ENCODE measurements at places on chromosomes 1 and 21. TPM values are rescaled to one million over a fixed set of nuclear protein-coding genes. Genes with fewer than 3 reads are reported as not detected.
A peak's percentile ranks its signal among the peaks of the same experiment; 100 is the strongest.

A3GALT2 gene
- total RNA-seq = not detected

FAM167B gene
- total RNA-seq = 1.9 TPM

TESK2 gene
- 8.8 TPM for total RNA-seq

COL16A1 gene
- total RNA-seq = 0.49 TPM

CTPS1 gene
- total RNA-seq = 47.9 TPM

GPR137B gene
- 7.1 TPM for total RNA-seq

DNA sequence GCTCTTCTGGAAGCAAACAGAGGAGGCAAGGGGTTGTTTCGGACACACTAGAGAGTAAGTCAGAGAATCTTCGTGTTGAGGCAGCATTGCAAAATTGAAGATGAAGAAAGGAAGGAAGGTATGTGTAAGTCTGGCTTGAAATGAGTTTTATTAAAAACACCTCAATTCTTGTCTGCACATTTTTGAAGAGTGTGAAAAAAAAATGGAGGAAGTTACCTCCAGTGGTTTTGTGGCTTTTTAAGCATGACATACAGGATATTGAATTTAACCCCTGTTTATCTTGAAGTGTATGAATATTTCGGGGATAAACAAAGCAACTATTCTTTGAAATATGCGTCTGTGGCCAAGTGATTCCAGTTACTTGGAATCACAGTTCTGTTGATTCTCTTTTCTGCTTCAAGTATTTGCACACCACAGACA, 203.2 kb upstream of the SGIP1 start:
- peak overlapping the region; percentile 97 for H3K27ac ChIP-seq
- H3K36me3 ChIP-seq = peaks cover 15% of the 10 kb centered on the region
- H3K27me3 ChIP-seq = no peaks in the 10 kb centered on the region

GRCh38 chr1:115073298-115074087, 15.8 kb downstream of the TSPAN2 start:
- H3K4me1 ChIP-seq = peaks cover 51% of the 10 kb centered on the region
- peak overlapping the region; percentile 34 for H3K27ac ChIP-seq
- H3K27me3 ChIP-seq = peaks cover 9% of the 10 kb centered on the region
- H3K36me3 ChIP-seq = no peaks in the 10 kb centered on the region
- peak overlapping the region; percentile 12 for H3K4me3 ChIP-seq
- DNase-seq = peak; percentile 45

DNA sequence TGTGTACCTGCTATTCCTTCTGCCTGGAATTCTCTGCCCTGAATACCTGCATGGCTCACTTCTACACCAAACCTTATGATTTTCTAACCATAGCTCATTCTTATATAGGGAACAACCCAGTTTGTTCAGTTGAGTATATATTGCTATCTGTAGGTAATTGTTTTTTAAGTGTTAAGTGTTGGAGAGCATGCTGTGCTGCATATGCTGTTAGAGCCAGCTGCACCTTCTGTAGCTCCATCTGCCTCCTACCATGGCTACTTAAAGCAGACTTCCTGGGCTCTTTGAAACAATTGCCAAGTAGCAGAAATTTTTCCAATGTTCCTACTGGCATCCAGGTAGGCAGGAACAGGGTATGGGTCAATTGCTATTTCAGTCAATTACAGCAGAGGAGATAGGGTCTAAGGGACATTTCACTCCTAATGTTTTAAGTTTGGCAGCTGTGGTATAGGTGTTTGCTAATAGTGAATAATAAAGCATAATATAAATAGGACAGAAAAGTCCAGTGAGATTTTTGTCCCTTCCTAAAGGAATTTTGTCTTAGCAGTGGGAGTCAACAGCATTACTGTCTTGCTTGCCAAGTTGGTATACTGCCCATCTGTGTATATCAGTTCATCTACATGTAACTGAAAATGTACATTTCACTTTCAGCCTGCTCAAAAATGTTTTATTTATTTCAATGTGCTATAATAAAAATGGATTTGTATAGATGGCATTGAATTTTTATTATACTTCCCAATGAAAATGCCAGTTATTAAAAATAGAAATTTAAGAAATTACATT, 34.0 kb upstream of the C1orf115 start:
- no peaks in the 10 kb centered on the region for H3K36me3 ChIP-seq
- H3K27me3 ChIP-seq = peaks cover 6% of the 10 kb centered on the region
- no peak for DNase-seq
- H3K4me3 ChIP-seq = no peak overlapping the region

GRCh38 chr21:21734088-21734487, 735.9 kb downstream of the NCAM2 start:
- no peaks in the 10 kb centered on the region for H3K27me3 ChIP-seq
- no peak for DNase-seq

DNA sequence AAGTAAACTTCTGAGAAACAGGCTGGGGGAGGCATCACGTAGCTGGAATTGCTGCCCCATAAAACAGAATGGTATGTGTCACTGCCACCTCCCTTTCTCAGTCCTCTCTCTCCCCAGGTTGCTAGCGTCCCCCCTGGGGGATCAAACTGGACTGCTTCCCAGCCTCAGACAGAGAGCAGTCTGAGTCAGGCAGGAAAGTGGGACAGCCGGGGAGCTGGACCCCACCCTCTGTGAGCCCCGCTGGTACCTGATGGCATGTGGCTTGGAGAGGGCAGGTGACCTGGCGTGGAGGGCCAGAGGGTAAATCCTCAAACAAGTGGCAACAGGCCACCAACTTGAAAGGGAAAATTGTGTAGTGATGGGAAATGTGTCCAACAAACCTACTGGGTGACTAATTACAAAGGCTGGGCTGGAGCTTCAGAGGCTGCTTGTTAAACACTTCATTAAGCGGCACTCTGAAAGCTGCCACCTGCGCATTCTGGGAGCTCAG, 1.0 kb upstream of the SFN start:
- H3K36me3 ChIP-seq = no peaks in the 10 kb centered on the region
- no peak for DNase-seq
- peak overlapping the region; percentile 13 for H3K4me3 ChIP-seq
- H3K27ac ChIP-seq = no peak overlapping the region
- H3K4me1 ChIP-seq = peaks cover 25% of the 10 kb centered on the region
- H3K27me3 ChIP-seq = no peaks in the 10 kb centered on the region

DNA sequence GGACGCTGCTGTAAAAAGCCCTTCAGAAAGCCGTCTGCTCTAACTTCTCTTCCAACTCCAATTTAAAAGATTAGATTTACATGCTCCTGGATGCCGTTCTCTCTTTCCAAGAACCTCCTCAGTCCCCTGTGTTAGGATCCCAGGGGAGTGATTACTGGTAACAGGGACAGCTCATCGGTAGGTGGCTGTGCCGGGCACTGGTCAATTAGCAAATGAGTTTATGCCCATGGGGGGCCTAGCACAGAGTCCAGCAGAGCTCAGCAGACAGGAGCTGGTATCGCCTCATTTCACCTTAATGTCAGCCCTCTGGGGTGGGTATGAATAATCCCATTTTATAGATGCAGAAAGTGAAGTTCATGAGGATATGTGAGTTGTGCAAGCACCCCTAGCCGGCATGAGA, 191.9 kb downstream of the GRIK3 start:
- H3K36me3 ChIP-seq = no peaks in the 10 kb centered on the region
- peaks cover 2% of the 10 kb centered on the region for H3K27me3 ChIP-seq
- no peaks in the 10 kb centered on the region for H3K4me1 ChIP-seq
- no peak for DNase-seq

GRCh38 chr1:156123356-156124196, 9.1 kb downstream of the LMNA start:
- peak; percentile 86 for DNase-seq
- H3K27ac ChIP-seq = peak overlapping the region; percentile 7
- H3K27me3 ChIP-seq = peaks cover 8% of the 10 kb centered on the region
- peaks cover 1% of the 10 kb centered on the region for H3K36me3 ChIP-seq

- peaks cover 69% of the 10 kb centered on the region for H3K4me1 ChIP-seq
- H3K27me3 ChIP-seq = peaks cover 22% of the 10 kb centered on the region
- peaks cover 8% of the 10 kb centered on the region for H3K36me3 ChIP-seq
- H3K27ac ChIP-seq = peak overlapping the region; percentile 58
- peak; percentile 45 for DNase-seq
- peak overlapping the region; percentile 94 for H3K4me3 ChIP-seq
These were observed 24.1 kb upstream of the RNF187 start for GRCh38 chr1:228463009-228463558.

GRCh38 chr1:102879439-102879993, 228.8 kb downstream of the COL11A1 start:
- H3K27ac ChIP-seq = no peak overlapping the region
- no peaks in the 10 kb centered on the region for H3K4me1 ChIP-seq
- H3K4me3 ChIP-seq = no peak overlapping the region
- no peaks in the 10 kb centered on the region for H3K36me3 ChIP-seq
- no peak for DNase-seq

DNA sequence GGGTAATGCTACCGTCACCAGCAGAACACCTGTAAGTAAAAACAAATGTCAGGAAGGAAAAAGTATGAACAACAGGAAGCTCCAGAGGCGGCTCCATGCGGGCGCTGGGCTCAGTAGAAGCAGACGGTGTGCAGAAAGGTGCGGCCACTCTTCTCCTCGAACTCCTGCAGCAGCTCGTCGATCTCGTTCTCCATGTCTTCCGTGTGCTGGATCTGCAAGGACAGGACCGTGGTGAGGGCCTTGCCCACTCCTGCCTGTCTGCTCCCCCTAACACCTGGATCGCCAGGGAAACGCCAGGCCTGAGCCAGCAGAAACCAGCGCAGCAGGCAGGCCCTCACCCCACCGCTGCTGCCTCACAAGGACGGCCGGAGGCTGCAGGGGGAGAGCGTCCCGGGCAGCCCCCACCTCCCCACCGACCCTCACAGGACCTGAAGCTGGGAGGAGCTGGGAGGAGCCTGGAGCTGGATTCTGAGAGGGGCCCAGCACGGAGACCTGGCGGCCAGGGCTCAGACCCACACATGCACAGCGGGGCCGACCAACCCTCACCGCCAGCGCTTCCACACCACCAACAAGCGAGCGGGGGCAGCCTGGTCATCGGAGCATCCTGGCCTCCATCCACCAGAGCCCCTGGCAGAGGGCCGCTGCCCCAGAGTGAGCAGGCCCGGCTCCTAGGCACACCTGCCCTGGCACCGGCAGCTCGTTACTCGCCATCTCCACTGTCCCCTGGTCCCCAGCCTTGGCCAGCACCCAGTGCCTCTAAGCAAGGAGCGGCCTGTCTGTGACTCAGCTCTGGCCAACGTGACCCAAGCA, 1.7 kb upstream of the TMEM240 start:
- no peaks in the 10 kb centered on the region for H3K27me3 ChIP-seq
- no peak for DNase-seq
- H3K27ac ChIP-seq = no peak overlapping the region
- peak overlapping the region; percentile 20 for H3K4me3 ChIP-seq
- H3K36me3 ChIP-seq = peaks cover 2% of the 10 kb centered on the region
- H3K4me1 ChIP-seq = no peaks in the 10 kb centered on the region

DNA sequence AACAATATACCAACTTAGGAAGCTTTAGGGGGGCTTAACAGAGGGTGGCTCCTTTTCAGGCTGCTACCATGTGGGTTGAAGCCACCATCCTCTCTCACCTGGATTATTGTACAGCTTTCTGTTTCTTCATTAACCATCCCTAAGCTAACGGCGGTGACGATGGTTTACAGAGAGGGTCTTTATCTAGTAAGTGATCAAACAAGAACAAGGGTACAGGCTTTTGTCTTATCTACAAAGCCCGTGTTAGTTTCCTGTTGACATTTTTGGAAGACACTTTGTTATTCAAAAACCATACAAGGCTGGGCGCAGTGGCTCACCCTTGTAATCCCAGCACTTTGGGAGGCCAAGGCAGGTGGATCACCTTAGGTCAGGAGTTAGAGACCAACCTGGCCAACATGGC, 20.4 kb downstream of the SLC25A33 start:
- peak overlapping the region; percentile 40 for H3K4me3 ChIP-seq
- H3K27ac ChIP-seq = peak overlapping the region; percentile 68
- peaks cover 17% of the 10 kb centered on the region for H3K36me3 ChIP-seq
- no peaks in the 10 kb centered on the region for H3K27me3 ChIP-seq
- H3K4me1 ChIP-seq = peaks cover 38% of the 10 kb centered on the region

- H3K36me3 ChIP-seq = peaks cover 15% of the 10 kb centered on the region
- DNase-seq = no peak
- H3K4me1 ChIP-seq = no peaks in the 10 kb centered on the region
- H3K27ac ChIP-seq = no peak overlapping the region
- no peaks in the 10 kb centered on the region for H3K27me3 ChIP-seq
- no peak overlapping the region for H3K4me3 ChIP-seq
These were observed 59.2 kb downstream of the WARS2 start for GRCh38 chr1:119081267-119081666.

- peaks cover 4% of the 10 kb centered on the region for H3K27me3 ChIP-seq
- H3K27ac ChIP-seq = no peak overlapping the region
- peaks cover 19% of the 10 kb centered on the region for H3K4me1 ChIP-seq
- no peak for DNase-seq
- H3K36me3 ChIP-seq = no peaks in the 10 kb centered on the region
These were observed 49.8 kb downstream of the ZBTB18 start for GRCh38 chr1:244100704-244101453.

GRCh38 chr1:21497466-21498061, 11.7 kb upstream of the ALPL start:
- H3K36me3 ChIP-seq = no peaks in the 10 kb centered on the region
- no peak overlapping the region for H3K4me3 ChIP-seq
- peaks cover 9% of the 10 kb centered on the region for H3K27me3 ChIP-seq

- H3K4me1 ChIP-seq = peaks cover 27% of the 10 kb centered on the region
- DNase-seq = no peak
- H3K4me3 ChIP-seq = no peak overlapping the region
- no peaks in the 10 kb centered on the region for H3K27me3 ChIP-seq
- no peaks in the 10 kb centered on the region for H3K36me3 ChIP-seq
- no peak overlapping the region for H3K27ac ChIP-seq
These were observed 19.8 kb downstream of the CTNNBIP1 start for GRCh38 chr1:9890224-9890731.

DNA sequence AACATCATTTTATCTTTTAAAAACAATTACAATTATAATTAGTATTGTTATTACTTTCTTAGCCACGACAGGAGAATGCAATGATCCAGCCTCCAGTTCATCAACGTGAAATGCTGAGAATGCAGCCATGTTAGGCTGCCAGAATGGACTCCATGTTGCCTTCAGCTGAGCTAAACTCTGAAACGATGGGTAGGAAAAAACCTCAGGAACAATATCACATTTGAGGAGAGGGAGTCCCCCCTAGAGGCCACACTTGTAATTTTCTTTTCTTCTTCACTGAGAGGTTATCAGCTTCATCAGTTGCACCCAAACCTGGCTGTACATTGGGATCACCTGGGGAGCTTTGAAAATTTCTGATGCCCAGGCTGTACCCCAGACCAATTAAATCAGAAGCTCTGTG, 34.6 kb upstream of the DNAH14 start:
- H3K27me3 ChIP-seq = no peaks in the 10 kb centered on the region
- no peak overlapping the region for H3K4me3 ChIP-seq
- H3K36me3 ChIP-seq = no peaks in the 10 kb centered on the region

DNA sequence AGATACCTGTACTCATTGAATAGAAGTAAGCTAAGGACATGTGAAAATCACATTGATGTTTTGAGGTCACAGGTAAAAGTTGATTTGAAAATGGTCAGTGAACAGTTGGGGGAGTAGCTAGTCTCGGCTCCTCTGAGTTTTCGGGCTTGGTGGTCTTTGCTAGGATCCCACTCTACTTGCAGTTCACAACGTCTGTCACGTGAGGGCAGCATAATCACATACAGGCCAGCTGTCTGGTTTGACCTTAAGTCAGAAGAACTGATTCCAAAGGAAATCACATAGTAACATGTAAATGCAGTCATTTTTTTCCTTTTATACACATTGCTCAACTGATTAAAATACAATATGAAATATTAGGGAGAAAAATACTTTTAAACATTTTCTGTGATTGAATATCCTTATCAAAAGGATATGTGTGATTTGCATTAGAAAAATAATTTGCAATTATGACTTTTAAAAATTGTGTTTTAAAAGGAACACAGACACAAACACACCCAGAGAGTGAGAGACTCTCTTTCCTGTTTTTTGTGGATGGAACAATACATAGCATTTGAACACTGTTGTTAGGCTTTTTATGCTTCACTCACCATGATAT, 21.8 kb upstream of the PDC start:
- no peak overlapping the region for H3K27ac ChIP-seq
- DNase-seq = peak; percentile 56
- no peaks in the 10 kb centered on the region for H3K4me1 ChIP-seq
